ENCODE measurements at places on chromosomes 2 and 18.

DNA sequence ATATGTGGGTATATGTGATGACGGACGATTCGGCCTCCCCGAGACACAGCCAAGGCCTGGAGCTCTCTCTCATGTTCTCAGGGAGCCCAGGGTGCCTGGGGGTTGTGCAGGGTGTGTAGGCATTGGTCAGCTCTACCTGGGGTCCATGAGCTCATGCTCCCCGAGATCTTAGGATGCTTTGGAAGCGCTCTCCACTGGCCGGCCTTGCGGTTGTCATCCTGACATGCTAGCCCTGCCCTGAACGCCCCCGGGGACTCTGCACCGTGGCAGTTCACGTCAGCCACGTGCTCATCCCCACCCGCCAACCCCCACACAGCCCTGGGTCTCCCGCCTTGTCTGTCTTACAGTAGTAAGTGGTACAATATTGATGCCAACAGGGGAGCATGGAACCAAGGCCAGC lies 67.8 kb downstream of the RTP5 start:
- DNase-seq = no peak

GRCh38 chr2:178230396-178230795 lies 36.1 kb downstream of the OSBPL6 start:
- DNase-seq = no peak

DNA sequence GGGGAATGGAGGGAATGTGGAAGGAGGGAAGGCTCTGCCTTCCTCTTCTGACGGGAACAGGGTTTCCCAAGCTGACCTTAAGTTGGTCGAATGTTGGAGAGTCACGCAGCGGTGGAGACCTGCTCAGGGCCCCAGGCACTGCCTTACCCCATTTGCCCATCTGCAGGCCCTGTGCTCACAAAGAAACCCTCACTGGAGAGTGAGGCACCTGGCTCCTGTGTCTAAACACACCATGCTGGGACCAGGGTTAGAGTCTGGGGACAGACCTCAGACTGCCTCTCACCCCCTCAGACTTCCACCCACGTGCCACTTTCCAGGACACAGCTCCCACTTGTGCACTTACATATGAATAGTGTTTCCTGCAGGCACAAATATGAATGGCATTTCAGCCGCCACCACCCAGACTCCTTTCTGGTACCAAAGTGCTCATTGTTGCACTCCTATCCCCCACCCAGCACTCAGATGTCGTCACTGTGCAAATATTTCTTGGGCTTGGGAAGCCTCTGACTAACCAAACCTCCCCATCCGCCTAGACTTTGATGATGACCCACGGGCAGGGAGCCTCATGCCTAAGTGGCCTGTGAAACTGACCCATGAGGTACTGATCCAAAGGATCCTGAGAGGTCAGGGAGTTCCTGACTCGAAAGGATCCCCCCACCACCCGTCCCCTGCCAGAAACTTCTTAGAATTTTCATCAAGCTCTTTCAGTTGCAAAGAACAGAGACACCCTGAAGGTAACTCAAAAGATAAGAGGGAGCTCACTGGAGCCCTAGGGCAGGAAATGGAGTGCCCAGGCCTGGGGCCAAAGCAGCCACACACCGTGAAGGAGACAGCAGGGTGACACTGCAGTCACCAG lies 78.3 kb downstream of the STPG4 start:
- peak; percentile 98 for DNase-seq

DNA sequence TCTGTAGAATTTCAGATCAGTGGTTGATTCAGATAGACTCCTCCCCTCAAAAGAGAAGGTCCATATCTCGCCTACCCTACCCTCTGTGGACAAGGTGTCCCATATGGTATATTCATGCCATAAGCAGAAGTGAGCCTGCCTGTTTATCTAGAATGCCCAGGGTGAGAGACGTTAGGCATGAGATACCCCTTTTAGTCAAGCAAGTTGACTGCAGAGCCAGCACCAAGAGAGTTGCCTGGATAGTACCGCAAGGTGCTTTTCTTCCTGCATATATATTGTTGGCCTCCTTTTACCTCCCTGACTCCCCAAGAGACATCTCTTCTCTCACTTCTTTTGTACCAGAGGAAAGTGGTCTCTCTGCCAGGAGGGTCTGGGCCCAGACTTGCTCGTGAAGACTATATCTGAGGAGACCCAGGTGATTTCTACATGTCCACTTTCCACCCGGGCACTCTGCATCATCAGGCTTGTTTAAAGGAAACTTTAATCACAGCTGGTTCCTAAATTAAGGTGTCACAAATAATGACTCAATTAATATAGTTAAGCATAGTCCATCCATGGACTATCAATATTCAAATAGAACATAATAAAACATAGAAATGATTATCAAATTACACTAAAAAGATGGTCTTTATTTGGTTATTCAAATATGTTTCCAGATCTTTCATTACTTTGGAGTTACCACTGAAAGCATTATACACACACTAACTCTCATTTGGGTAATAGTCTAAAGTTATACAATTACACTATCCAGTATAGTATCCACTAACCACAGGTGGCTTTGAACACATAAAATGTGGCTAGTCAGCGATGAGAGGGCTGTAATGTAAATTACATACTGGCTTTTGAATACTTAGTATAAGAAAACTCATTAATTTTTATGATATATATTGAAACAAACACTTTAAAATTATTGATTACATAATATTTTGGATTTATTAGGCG lies 4.1 kb downstream of the ITGA4 start:
- no peak for DNase-seq

GRCh38 chr2:96499061-96499960 lies 5.8 kb downstream of the NEURL3 start:
- no peak for DNase-seq

- DNase-seq = peak; percentile 13
Measured at GRCh38 chr2:45470531-45470930, 140.5 kb downstream of the SRBD1 start.

DNA sequence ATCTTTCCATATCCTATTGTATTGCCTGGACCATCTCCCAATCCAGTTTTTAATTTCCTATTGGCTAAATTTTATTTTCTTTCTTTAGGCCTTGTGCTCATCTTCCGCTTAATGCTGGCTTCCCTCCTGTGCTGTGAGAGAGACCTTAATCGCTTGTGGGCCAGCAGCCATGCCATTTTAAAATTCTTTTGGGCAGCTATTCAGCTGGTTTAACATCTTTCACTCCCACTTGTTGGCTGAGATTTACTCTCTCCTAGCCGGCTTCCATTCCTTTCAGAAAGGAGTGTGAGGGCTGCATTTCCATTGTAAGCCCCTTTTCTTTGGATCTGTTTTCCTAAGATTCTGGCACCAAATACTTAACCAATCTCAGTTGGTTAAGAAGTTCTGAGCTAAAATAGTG lies 140.9 kb upstream of the RASGRP3 start:
- peak; percentile 15 for DNase-seq

DNA sequence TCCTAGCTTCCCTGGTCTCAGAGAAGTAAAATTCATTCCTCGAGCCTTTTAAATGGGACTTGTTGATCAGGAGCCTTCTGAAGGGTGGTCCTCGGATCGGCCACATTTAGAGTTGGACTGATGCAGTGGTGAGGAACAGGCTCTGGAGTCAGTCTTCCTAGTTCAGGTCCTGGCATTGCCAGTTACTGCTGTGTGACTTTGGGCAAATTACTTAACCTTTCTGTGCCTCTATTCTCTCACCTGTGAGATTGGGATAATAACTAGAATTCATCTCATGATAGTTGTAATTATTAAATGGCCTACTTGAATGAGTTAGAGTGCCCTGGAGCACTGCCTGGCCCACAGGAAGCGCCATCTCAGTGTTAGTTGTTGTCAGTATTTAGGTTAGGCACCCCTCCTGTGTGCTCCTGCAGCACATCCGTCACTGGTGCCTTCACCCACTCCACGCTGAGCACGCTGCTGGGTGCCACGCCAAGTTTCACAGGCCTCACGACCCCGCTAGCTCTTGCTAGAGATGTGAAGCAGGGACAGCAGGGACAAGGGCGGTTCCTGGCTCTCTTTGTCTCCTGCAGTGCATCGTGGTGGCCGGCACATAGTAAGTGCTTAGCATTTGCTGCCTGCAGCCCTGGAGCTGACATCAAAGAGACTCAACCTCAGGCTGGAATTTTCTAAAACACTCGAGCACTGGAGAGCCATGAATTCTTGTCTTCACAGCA lies 122.9 kb downstream of the FAM210A start:
- no peak for DNase-seq

DNA sequence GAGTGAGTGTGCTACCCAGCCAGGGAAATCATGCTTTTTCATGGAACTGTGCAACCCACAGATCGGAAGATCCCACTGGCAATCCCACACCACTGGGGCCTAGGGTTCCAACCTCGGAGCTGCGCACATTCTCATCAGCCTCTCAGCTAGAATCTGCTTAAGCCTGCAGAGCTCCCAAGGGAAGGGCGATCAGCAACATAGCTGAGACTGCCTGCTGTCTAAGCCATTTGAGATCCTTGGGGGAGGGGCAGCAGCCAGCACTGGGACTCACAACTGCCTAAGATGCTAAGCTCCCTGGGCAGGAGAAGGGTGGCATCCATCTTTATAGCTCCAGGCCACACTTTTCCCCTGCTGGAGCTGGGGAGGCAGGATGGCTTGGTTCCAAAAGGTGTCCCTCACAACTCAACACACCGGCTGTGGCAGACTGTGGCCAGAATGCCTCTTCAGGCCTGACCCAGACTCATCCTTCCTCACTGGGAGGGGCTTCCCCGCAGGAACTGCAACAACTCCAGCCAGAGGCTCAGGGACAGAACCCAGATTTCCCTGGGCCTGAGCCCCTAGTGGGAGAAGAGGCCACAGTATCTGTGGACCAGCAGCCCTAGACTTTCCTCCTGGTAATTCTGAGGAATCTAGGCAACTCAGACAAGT lies 1133.3 kb upstream of the PIK3C3 start:
- no peak for DNase-seq

DNA sequence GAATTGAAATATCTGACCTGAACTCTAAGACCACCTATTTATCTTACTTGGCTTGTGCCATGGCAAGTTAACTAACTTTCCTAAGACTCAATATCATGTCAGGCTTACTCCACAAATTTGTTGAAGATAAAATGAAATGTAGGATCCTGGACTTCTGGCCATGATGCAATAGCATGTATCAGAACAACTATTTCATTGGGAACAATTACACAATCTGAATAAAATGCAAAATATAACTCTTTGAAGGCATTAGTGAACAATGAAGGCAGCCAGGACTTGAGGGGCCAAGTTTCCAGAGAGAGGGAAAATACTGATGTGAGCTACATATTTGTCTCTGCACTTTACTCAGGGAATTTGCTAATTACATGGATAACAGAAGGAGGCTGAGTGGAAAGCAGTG lies 476.5 kb upstream of the ACVR2A start:
- no peak for DNase-seq

GRCh38 chr2:62724106-62724505 lies 18.6 kb downstream of the EHBP1 start:
- no peak for DNase-seq

- no peak for DNase-seq
Measured at GRCh38 chr2:181743723-181744031, 63.4 kb upstream of the NEUROD1 start.

- DNase-seq = no peak
Measured at GRCh38 chr2:176658708-176659107, 389.5 kb downstream of the MTX2 start.

All from astrocyte of the hippocampus (primary cell).